ENCODE measurements at places on chromosomes 4 and X.

DNA sequence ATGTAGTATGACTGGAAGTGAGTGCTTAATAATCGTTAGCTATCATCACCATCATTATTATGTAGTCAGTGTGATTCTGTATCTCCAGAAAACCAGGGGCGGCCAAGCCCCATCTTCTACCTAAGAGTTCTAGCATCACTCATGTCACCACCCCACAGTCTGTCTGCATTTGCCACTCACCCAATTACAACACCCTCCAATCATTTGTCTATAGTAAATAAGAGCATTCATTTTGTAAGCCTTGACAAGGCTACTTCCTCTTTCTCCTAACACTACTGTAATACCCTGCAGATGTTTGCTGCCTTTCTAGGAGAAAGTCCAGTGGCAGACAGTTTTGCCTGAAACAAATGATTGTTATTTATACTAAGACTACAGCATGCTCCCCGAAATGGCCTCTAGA lies 15.8 kb upstream of the IL21 start:
- no peak for DNase-seq

- DNase-seq: no peak
These were observed 595.9 kb downstream of the CENPC start for GRCh38 chr4:66949419-66949818.

DNA sequence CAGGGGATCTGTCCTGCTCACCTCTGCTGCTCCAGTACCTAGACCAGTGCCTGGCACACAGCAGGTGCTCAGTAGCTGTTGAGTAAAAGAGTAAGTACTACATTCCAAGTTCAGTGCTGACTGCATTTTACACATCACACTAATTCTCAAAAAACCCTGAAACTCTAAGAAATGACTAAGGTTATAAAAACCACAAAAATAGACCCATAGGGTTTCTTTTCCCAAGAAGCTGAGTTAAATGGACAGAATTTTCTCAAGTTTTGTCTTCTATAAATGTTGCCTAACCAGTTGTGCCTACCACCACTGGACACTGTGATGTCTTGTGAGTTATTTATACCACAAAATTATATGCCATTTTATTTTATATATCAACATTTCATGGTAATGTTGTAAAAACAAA lies 78.9 kb upstream of the RXFP1 start:
- no peak for DNase-seq

GRCh38 chr4:89257376-89257775 lies 50.2 kb downstream of the GPRIN3 start:
- DNase-seq: no peak

- DNase-seq: no peak
These were observed 40.3 kb upstream of the MAB21L2 start for GRCh38 chr4:150541681-150542080.

DNA sequence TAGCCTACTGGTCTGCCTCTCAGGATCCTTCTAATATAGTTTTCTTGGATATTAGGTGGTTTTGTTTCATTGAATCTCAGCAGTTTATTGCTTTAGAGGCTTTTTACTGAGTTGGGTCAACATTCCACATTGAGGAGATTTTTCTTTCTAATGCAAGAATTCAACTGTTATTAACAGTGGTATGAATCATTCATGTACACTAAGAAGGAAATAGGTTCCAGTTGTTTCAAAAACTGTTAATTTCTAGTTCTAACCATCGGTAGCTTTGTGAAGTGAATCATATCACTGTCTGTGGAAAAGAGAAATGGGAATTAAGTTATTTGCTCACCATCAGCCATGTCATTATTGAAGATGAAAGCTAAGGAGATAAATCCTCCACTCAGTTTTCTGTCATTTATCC lies 331.5 kb downstream of the RPA4 start:
- DNase-seq: no peak

- no peak for DNase-seq
These were observed 1344.3 kb upstream of the ADGRL3 start for GRCh38 chr4:59855630-59856352.

DNA sequence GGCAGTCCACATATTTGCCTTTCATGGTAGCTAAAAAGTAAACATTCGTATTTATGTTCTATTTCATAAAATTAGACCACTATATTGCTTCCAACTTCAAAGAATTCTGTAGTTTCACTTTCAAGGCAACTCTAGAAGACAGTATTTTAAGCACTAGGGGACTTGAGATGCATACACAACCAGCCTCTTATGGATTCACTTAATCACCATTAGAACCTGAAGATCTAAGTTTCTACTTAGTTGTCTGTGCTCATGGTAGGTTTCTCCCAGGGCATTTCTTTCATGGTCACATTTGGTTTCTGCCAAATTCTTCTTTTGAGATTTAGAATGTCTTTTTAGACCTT lies 209.9 kb upstream of the HCCS start:
- no peak for DNase-seq

GRCh38 chrX:40684092-40684491 lies 36.7 kb upstream of the CXorf38 start:
- DNase-seq: no peak

DNA sequence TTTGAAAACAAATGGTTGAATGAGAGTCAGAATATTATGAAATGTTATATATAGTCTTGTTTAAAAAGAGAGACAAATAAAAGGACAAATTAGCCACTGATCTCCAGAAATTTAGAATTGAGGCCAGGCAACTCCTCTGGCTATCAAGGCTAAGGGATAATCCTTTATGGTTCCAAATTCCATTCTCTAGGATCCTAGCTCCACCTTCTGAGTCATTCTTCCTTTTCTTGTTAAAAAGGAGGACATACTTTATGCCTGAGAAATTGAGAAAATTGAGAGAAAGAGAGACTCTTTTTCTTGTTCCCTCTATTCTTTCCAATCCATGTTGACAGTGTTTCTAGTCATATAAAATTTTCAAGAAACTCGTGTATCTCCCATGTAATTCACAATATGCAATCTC lies 1299.5 kb downstream of the FSTL5 start:
- DNase-seq: no peak

GRCh38 chr4:100870940-100871772 lies 353.3 kb upstream of the EMCN start:
- no peak for DNase-seq

GRCh38 chr4:107863850-107864371 lies 39.2 kb downstream of the SGMS2 start:
- no peak for DNase-seq

DNA sequence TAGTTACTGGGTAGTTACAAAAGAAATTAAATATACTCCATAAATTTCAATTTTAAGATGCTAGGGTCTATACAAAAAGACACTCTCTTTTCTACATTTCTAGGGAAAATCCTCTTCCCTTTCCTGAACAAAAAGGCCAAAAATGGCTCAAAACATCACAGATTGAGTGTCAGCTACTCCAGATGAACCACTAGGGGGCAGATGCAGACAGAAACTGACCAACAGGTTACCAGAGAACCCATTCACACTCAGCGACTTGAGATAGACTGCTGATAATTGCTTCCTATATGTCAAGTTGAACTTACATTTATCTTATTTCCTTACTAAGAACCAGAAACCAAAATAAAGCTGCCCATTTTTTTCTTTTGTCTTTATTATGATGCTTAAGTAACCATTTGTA lies 83.4 kb upstream of the MID1IP1 start:
- DNase-seq: no peak

GRCh38 chrX:138664016-138664415 lies 47.5 kb downstream of the FGF13 start:
- no peak for DNase-seq

DNA sequence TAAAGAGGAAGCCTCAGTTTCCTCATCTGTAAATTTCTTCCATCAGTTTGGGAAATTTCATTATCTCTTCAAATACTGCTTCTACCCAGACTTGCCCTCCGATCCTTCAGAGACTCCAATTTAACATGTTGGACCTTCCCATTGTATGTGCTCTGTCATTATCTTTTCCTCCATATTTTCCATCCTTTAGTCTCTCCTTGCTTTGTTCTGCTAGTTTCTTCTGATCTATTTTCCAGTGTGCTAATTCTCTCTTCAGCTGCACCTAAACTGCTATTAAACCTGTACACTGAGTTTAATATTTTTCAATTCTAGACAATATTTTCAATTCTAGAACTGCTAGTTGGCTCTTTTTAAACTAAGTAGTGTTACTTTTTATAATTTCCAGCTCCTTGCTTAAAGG lies 65.5 kb downstream of the EVC start:
- no peak for DNase-seq

- DNase-seq: no peak
These were observed 18.3 kb upstream of the PGRMC2 start for GRCh38 chr4:128305942-128306341.

- no peak for DNase-seq
These were observed 63.2 kb upstream of the UGT2B7 start for GRCh38 chr4:69032847-69033638.

GRCh38 chr4:186819342-186820086 lies 95.9 kb upstream of the FAT1 start:
- no peak for DNase-seq

- no peak for DNase-seq
These were observed 571.2 kb upstream of the FAT1 start for GRCh38 chr4:187294861-187295260.

DNA sequence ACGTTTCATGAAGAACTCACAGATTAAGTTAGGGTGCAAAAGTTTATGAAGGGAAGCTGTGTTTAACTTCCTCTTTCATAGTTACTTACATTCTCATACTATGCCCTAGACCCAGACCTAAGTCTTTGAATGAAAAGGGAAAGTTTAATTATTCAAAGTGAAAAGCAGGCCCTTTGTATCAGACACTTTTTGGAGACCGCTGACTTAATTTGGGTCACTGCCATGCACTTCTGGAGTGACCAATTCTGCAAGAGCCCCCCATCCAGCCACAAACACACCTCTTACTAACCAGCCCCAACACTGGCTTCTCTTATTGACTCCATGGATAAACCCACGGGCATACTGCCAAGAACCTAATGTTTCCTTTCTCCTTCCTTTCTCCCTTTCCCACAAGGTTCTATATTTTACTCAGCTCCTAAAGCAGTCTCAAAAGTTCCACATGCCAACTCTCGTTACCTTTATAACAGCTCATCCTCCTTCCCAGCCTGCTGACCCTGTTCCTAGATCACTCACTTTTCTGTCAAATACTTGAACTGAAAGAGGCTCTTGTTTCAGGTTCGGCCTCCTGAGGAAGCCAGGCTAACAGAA lies 34.5 kb downstream of the ABCE1 start:
- DNase-seq: no peak

DNA sequence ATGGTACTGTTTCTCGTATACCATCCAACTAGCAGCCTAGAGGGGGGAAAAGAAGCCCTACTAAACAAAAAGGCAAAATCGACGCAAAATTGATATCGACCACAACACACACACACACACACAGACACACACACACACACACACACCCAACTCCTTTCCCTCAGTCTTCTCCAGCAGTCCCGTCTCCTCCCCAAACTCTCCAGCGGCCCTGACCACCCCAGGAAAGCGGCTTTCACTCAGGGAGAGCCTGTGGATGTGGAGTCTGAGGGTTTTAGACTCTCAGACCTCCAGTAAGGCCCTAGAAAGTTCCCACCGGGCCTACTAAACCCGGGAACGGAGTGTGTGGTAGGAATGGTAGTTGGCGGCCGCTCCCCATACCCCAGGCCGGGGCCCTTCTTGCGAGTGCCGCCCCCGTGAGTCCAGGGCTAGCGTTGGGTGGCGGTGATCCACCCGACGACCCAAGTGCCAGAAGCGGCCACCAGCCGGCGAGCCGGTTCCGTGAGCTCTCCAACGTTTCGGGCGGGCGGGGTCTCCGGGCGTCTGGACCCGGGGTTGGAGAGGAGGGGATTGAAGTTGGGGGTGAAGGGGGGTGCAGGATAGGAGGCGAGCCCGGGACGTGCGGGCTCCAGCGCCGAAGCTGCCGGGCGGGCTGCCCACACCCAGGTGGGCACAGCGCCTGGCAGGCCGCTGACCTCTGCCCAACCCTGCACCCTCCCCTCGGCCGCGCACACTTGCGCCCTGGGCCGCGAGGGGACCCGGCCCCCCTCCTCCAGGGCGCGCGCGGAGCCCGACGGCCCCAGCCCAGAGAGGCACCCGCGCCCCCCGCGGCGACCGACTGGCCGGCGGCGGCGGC lies 13.7 kb downstream of the ARX start:
- DNase-seq: no peak

- DNase-seq: no peak
These were observed 531.5 kb downstream of the ANKRD50 start for GRCh38 chr4:124181039-124181438.

DNA sequence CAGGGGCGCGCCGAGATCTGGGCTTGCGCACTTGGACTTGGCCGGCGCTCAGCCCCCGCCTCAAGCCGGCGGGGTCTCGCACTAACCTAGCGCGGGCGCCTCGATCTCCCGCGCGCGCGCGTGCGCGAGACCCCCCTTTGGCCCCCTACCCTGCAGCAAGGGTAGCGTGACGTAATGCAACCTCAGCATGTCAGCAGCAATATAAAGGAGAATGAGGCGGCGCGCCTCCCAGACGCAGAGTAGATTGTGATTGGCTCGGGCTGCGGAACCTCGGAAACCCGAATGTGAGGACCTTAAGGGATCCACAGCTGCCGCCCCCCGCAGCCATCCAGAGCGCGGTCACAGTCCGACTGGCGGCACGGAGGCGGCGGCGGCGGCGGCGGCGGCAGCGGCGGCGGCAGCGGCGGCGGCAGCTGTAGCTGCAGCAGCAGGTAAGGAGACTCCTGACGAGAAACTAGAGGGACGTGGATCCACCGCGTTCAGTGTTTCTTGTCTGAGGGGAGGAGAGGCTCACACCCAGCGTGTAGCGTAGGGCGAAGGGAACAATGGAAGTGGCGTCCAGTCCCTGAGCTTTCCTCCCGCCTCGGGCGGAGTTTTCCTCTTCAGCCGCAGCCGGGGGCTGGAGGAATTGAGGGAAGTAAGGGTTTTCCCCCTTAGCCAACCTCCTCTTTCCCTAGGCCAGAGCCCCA lies at the start of the genes SATL1 and ZNF711:
TSS of gene SATL1 (minus strand) at position 19 of the 689 bp plus-strand sequence. CDS start 134,811 bp downstream, outside the sequence.
TSS of gene ZNF711 (plus strand) at position 231 of the 689 bp plus-strand sequence. CDS start 3,582 bp downstream, outside the sequence.
- no peak for DNase-seq

Measured in activated T-helper 1 cell treated with anti-CD3 and anti-CD28 coated beads, Interleukin-2, amount 50 U/mL, for 16 hours (primary cell).